C1 segment of cervical spinal cord (tissue), 14 donors: ENCODE measurements at places on chromosomes 4 and X.

GRCh38 chr4:34720571-34720970 lies 1523.7 kb downstream of the ARAP2 start:
- no peak for DNase-seq

DNA sequence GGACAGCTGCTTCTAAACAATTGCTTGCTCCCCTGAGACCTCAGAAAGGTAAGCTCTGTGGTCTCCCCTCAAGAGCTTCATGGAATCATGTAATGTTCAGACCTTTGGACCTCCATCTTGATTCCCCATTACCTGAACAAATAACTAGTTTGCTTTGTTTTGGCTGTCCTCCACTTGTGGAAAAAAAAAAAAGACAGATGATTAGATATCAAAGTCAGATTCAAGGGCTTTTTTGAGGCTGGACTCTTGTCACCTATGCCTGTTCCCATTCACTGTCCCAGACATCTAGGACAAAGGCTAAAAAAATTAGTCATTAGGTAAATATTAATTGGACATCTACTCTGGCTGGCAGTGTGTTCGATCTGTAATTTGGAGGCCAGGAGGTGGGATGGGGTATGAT lies 13.3 kb downstream of the TMEM255A start:
- DNase-seq, result no peak

DNA sequence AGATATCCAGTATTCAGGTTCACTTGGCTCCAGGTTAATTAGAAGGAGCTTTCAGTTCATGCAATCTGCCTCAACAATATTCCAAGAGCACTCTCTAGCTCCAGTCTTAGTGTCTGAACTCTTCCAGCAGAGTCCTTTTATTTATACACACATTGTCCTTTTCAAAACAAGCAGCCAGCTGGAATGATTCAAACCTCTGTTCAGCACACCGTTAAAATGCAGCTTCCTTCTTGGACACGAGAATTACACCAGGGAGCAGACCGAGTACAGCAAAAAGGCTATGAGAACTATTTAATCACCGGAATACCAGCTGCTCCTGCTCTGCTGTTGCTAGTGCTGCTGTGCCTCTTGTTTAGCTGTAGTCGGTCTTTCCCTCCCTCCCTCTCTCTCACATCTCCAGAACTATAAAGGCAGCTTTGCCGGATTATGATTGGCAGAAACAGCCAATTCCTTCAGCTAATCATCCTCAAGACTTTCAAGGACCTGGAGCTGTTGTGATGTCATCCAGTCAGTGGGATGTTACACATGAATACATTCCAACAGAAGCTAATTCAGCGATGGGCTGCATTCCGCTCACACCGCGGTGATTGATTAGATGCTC lies at the start of gene NDST4:
Gene NDST4 (minus strand): TSS at position 115 of the 601 bp plus-strand sequence. CDS start 36,584 bp downstream, outside the sequence.
- DNase-seq, result no peak

DNA sequence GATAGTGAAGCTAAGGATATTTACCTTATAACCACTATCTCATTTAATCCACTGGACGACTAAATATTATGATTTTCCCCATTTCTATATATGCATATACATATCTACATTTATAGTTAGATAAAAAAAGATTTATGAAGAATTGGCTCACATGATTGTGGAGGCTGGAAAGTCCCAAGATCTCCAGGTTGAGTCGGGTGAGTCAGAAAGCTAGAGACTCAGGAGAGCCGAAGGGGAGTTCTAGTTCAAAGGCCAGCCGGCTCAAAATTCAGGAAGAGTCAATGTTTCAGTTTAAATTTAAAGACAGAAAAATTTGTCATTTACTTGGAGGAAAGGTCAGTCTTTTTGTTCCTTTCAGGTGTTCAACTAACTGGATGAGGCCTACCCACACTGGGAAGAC lies 158.2 kb upstream of the CPEB2 start:
- DNase-seq, result no peak

DNA sequence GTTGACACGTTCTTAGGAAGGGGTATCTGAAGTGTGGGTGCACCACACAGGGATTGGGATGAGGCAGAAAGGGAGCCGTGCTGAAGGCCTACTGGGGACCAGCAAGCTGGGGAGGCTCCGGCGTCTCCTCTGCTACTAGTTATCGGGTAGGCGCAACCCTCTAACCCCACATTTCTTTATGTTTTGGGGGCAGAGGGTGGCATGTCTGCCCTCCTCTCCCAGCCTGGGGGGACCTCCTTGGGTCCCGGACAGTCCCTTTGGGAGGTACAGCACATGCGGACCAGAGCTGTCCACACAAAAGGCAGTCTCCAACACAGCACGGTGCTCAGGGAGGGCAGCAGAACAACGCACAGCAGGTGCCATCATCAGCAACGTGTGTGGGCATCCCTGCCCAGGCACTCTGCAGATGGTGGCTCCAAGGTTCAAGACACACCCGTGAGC lies 33.2 kb downstream of the WDR1 start:
- no peak for DNase-seq

GRCh38 chrX:119625843-119626242 lies 19.6 kb upstream of the NKRF start:
- no peak for DNase-seq

- no peak for DNase-seq
These were observed 156.7 kb upstream of the FAM241A start for GRCh38 chr4:111988514-111988913.

DNA sequence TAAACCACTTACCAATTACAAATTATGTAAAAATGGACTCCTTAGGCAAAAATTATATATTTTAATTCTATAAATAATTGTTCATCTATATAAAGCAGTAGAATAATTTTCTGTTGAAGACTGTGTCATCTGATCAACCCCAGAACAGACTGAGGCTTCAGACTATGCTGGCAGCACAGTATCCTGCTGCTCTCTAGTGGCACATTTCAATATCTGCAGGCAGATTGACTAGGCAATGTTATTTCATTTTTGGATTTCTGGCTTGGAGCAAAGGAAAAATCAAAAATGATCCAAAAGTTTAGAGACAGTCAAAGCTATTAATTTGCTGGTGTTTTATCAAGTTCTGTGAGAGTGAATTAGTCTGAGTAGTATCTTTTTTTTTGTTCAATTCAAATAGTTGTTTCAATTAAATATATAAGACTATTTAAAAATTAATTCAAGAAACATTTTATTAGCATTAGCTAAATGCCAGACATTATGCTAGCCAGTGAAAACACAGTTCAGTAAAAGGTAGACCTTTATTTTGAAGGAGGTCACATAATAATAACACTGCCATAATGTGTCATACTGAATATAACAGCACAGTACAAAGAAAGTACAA lies 21.3 kb upstream of the SULT1E1 start:
- no peak for DNase-seq

- peak; percentile 1 for DNase-seq
These were observed 2.7 kb upstream of the BMX start for GRCh38 chrX:15497865-15498264.

- DNase-seq, result no peak
These were observed 17.6 kb upstream of the PRDM8 start for GRCh38 chr4:80179637-80180161.

- no peak for DNase-seq
These were observed 459.9 kb upstream of the GNPDA2 start for GRCh38 chr4:45186249-45186648.

DNA sequence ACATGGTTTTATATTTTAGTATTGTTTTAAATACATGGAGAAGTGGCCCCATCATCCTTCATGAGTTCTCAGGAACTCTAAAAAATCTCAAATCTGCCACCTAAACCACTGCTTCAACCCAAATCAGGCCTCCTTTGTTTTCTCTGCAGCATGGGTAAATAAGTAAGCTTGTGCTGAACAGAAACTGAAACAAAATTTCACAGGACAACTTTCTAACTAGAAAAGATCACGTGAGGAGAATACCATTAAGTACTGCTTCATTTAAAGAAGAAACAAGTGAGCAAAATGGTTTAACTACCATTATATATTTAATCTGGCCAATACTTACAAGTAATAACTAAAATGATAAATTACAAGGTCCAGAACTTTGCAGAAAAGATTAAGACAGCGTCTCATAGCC lies 2.5 kb downstream of the ARAP2 start:
- no peak for DNase-seq

- peak; percentile 2 for DNase-seq
These were observed 661 bp downstream of the SPIN4 start for GRCh38 chrX:63350465-63350877.

DNA sequence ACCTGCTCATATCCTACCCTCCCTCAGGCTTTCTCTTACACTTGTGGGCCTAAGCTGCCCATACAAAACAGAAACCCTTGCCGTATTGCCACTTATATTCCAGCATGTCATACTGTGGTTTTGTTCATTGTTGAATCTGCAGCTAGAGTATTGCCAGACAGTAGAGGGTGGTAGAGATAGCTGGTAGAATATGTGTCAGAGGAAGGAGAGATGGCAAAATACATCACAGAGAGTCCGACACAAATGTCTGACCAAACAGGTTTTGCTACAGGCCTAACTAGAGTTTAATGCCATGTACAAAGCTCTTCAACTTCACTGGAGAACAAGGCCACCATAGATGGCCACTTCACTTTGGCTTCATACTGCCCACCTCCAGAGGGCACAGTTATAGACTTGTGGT lies 160.1 kb downstream of the EFHC2 start:
- no peak for DNase-seq

DNA sequence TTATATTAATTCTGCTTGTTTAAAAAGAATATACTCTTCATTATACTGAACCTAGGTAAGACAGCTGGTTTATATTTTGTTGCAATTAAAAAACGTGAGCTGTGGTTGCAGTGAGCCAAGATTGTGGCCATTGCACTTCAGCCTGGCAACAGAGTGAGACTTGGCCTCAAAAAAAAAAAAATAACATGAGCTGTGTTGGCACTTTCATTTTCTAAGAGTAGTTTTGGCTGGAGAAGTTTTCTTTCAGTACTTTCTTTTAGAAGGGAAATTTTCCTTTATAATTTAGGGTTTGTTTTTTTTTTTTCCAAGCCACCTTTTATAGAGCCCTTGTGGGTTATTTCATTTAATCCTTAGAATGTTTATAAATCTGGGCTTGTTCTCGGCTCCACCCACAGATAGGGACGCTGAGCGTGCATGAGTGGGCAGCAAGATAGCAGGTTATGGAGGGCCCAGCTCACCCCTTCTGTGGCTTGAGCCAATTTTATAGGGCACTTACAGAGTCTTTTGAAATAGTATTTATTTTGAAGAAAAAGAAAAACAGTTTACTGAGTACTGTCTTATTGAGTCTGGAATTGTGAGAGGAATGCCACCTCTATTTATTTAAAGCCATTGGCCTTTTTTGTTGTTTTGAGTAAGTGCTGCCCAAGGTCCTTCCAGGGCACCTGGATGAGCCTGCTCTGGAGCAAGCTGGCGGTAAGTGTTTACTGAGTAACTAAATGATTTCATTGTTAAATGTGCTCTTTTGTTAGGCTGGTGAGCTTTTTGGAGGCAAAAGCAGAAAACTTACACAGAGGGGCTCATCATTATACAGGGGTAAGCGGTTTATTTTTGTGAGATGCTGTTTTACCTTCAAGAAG lies 60.9 kb downstream of the HTT start:
- DNase-seq, result no peak

DNA sequence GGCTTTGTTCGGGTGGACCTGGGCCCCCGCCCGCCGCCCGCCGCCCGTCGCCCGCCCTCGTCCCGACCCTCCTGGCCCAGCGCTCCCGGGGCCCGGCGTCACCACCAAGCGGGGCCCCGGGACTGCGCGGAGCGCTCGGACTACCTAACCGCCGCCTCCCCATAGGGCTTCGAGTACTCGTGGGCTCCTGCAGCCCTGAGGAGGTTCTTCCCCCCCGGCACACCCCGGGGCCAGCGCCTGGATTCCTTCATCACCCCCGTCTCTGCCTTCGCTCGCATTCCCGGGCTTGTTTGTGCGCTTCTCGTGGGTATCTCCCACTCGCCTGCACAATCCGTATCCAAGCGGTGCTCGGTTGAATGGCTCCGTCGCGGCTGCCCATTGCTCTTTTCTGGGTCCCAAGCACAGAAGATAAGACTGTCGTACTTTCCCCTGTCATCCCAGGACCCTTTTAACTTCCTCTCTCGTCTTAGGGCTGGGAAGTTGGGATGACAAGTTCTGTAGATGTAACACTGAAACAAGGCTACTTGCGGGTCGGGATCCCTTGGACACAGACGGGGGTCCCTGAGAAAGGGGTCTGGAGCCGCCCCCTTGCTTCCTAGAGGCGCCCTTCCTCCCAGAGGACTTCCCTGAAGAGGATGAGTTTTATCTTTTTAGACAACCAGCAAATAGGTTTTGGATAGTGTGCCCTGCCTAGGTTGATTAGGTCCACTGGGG lies 565 bp downstream of the MOB1B start:
- peak; percentile 60 for DNase-seq

DNA sequence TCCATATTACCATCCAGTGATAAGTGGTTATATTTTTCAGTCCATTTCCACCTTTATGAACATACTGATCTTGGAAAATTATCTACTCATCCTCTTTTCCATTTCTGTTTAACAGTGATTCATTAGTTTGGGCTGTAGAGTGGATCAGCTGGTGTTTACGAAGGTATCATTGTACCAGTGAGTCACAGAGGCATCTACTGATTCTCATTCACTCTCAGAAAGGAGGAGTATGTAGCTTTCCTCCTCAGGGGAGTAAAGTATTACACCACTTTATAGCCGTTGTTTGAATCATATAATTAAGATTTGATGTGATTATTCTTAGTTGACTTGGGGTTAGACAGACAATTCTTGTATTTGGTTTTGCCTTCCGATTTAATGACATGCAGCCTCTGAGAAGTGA lies 74.7 kb downstream of the GALNT7 start:
- DNase-seq, result no peak

- DNase-seq, result no peak
These were observed 42.7 kb downstream of the ASMT start for GRCh38 chrX:1657367-1658070.

DNA sequence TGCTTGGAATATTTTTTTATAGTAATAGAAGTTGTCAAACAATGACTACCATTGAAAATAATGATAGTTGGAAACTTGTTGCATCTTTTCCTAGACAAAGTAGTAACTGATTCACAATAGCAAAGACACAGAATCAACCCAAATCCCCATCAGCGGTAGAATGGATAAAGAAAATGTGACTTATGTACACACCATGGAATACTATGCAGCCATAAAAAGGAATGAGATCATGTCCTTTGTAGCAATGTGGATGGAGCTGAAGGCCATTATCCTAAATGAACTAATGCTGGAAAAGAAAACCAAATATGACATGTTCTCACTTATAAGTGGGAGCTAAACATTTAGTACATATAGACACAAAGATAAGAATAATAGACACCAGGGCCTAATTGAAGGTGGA lies 49.7 kb downstream of the ATP10D start:
- DNase-seq, result no peak

- DNase-seq, result no peak
These were observed 16.2 kb downstream of the SH3RF1 start for GRCh38 chr4:169254546-169254983.

- no peak for DNase-seq
These were observed 48.1 kb downstream of the WWC2 start for GRCh38 chr4:183147196-183147595.

- no peak for DNase-seq
These were observed 17.4 kb upstream of the PCSK1N start for GRCh38 chrX:48852857-48853256.

- no peak for DNase-seq
These were observed 51.8 kb upstream of the DUX4 start for GRCh38 chr4:190121759-190122158.

GRCh38 chr4:7426525-7427171 lies 8.1 kb downstream of the PSAPL1 start:
- DNase-seq, result no peak
